ENCODE measurements at places on chromosomes 2 and 18.

DNA sequence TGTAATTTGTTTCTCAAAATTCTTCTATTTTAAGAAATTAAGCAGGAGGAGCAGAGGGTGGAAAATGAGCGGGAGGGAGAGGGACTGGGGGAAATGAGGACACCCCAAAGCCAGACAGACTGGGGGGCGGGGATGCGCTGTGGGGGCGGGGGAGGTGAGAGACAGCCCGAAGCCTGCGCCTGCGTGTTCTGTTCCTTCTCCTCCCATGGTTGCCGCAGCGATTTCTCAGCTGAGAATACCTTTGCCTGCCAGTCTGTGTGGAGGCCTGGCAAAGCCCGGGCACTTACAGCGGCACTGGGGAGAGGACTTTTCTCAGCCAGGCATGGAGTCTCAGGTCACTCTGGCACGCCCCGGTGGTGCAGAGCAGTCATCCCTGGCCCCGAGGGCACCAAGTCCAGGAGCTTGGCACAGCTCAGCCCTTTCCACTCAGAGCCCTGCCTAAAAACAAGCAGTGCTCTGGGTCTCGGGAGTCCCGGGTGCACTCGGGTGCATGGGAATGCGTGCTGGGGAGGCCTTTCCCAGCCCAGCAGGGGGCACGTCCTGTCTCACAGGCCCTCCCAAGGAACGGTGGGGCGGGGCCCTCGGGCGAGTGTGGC is 289.3 kb upstream of the HS6ST1 start:
- no peak for DNase-seq

GRCh38 chr2:41241325-41242000 is 789.6 kb upstream of the SLC8A1 start:
- no peak for DNase-seq

DNA sequence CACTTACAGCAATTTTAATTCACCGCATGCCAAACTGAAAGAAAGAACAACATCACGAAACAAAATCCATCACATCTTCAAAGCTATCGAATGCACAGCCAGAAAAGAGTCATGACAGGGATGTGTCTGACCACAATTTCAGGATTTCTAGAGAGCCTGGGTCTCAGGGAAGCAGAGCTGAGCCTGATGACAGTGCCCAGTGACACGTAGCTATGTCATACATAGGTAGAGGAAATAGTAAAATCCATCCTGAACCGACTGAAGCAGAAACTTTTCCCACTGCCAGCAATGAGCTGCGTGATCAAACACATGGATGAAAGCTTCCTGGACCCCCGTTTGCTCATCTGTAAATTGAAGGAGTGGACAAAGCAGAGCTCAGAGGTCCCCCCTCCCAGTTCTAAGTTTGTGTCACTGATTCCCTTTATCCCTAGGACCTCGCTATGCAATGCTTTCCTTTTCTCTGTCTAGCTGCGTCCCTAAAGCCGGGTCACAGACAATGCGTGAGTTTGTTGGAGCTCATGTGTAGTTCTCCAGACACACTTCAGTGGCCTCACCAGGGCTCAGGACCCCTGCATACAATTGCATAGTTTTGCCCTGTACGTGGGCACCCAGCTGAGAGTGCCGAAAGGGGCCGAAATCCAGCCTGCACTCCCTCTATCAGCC is 37.6 kb downstream of the CCBE1 start:
- DNase-seq, result no peak

DNA sequence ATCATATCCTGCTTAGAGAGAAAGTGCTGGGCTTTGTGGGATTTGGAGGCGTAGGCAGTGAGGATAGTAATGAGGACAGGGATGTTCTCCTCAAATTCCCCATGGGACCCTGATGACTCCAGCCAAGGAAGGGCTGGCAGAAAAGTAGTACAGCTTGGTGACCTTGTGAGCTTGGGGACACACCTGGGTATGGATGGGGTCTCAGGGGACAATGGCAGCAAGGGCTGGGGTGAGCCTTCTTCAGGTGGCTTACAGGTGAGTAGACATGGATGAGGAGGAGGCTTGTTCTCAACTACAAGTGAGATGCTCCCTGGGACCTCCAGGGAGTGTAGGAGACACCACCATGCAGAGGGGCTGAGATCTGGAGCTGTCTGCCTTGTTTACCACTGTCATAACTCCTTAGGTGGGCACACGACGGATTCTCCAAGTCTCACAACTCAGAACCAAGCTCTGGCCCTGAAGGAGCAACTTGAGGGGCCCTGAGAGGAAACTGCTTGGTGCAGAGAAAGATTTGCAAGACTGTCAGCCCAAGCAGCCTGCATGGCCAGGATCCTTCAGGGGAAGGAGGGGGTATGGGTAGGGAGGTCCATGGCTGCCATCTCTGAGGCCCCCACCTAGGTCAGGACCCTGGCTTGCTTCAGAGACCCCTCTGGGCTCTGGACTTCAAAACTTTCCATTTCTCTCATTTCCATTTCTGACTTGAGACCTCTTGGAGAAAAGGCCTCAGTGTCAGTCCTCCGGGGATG is 262.8 kb downstream of the DYSF start:
- no peak for DNase-seq

DNA sequence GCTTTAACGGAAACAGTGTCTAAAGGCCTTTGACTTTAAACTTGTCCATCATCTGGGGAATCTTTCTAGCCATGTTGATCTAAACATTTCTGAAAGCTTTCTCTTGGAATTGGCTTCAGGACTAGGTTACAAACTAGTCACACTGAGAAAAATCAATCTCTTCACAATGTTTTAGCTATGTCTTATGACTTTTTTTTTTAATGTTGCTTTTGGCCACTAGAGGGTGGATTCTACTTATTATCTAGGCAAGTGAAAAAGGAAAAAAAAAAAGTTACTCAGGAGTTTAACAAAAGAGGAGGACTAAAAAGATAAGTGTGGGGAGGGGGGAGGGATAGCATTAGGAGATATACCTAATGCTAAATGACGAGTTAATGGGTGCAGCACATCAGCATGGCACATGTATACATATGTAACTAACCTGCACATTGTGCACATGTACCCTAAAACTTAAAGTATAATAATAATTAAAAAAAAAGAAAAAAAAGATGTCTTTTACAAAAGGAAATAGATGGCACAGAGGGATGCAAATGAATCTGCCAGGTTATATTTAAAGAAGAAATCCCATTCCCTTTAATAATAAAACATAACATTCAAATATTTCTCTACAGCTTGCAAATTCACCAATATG is 160.4 kb upstream of the PID1 start:
- DNase-seq, result peak; percentile 9

- no peak for DNase-seq
Observed at GRCh38 chr2:85997017-85997970, 108.4 kb downstream of the POLR1A start.

DNA sequence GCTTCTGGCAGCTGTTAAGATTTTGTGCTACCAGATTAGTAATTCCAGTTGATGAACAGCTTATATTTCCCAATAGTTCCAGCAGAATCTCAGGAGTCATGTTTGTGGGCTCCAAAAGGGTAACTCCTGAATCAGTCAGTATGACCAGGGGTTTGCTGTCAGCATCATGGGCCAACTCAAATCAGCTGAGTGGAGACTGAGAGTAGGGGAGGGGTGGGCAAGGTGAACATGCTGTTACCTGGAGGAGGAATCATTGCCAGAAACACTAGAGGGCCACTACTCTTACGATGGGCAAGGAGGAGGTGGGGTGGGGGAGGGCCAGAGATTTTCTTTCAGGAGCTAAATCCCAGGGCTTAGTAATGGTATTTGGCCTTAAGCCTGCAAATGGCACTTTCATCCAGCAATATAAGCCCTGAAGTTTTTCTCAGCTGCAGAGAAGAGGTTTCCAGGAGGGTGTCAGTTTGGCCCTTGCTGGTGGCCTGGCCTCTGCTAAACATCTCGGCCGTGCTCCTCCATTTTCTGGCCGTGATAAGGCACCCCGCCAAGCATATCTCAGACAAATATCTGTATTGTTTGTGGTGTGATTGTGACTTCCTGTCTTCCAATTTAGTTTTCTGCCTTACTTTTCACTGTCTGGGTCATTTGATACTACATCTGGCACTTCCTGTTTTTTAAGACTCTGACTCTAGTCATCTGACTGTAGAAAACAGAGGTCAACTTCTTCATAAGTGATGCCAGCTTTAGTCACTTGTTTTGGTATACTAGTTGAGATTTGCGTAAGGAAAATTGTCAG is 120.5 kb upstream of the CXCR4 start:
- DNase-seq, result no peak

GRCh38 chr2:238742066-238742465 is 105.8 kb upstream of the TWIST2 start:
- no peak for DNase-seq

DNA sequence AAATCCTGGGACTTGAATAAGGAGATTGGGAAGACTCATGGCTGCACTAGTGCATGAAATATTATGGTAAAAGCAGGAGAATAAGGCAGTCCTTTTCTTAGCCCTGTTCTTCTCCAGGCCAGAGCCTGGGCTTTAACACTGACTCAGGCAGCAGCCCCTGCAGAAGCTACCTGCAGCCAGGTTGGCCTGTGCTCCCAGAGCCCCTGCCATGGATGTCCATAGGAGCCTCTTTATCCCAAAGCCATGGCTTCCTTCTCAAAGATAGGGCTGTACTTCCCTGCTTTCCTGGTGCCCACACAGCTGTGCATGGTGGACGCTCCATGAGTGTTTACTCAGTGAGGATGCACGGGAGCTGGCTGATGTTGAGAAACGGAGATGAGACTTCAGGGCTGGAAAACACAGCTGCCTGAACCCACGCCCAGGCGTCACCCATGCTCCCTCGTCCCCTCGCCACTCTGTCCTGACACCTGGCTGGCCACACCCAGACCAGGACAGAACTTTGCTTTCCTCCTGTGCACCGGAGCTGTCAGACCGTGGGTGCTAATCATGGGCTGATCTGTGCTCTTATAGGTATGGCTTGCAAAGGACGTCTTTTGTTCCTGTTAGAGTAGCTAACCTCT is 135.5 kb downstream of the GLI2 start:
- DNase-seq, result no peak

- DNase-seq, result peak; percentile 19
Observed at GRCh38 chr2:128325611-128326181, 7.0 kb upstream of the HS6ST1 start.
